Right cardiac atrium (tissue), 5 donors: ENCODE measurements at places on chromosomes 2 and 18.
A peak's percentile ranks its signal among the peaks of the same experiment; 100 is the strongest.

GRCh38 chr2:71008342-71008741 is 13.7 kb upstream of the TEX261 start:
- no peak for DNase-seq

DNA sequence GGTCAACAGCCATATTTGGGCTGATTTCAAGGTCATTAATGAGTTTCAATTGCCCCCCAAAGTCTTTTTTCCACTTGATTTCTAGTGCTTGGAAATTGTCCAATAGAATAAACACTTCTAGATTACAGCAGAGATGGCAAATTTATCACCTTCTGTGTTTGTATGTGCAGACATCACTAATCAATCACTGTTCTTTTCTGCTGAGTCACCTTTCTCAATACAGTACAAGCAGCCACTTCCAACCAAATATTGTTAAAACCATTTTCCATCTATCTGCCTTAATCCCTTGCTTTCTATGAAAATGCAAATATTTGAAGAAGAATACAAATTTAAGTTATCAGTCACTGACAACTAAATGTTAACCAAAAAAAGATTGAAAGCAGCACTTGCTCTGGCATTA is 40.2 kb upstream of the ZNF521 start:
- DNase-seq, result no peak

- no peak for DNase-seq
Observed at GRCh38 chr18:49247781-49248180, 212.7 kb downstream of the DYM start.

DNA sequence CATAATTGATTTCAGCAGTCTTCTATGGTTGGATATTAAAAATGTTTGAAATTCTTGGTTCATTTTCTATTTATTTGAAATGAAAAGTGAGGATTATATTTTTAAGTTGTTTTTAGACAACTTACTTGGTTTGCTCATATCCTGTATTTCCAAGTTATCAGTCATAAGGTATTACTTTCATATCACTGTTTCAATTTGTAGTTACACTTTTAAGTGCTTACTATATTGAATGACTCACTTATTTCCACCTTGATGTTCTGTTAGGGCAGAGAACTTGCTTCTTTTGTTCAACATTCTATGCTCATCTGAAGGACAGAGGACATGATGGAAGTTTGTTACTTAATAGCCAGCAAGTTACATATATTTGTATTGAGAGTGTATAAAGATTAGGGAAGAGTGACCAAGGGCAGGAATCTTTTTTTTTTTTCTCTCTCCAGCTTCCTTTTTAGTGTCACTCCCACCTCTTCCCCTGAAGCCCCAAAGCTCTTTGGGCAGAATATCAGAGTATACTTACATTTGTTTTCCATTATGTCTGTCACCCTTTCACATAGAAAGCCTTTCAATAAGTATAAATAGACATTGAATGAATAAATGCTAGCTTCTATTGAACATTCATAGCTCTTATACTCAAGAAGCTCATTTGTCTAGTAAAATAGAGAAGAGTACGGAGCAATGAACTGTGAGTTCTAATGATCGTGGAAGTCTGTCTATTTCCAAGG is 28.1 kb downstream of the PIK3C3 start:
- DNase-seq, result no peak

DNA sequence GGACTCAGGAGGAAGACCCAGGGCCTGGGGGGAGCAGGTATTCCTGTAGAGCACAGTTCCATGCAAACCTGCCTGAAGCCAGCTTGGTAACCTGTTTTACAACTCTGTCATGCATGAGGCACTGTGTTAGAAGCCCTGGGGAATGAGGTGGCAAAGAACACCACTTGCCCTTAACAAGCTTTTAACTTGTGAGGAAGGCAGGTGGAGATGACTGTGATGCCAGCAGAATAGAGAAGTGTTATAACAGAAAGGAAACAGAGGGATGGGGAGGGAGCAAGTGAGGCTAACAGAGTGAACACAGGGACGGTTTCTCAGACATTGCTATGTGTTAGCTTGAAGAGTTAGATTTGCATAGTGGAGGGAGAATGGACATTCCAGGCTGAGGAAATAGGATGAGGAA is 11.5 kb upstream of the IL1A start:
- no peak for DNase-seq

- DNase-seq, result peak; percentile 62
Observed at GRCh38 chr2:53490659-53491058, 276.9 kb upstream of the CHAC2 start.

DNA sequence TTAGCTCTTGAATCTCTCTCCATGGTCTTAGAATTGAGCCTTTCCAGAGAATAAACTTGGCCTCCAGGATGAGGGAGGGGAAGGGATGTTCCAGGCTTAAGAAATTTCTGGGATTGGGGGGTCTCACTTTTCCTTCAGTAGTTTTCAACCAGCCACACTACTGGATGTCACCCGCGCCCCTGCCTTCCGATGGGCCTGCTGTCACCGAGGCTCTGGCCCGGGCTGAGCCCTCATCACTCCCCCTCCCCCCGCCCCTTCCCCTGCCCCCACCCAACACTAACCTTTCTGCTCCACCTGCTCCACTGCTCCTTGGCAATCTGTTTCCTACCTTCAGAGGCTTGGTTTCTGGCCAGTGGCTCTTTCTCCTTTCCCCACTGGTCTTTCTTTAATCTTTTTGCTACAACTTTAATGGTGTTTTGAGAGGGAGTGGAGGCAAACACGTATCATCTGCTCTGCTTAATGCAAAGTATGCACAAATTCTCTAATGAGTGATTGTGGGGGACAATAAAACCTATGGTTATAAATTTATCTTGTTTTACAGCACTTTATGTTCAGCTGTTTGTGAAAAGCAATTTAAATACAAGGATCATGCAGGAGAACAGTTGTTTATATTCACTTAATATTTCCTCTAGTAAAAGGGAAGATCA is 155.1 kb downstream of the WDSUB1 start:
- no peak for DNase-seq

DNA sequence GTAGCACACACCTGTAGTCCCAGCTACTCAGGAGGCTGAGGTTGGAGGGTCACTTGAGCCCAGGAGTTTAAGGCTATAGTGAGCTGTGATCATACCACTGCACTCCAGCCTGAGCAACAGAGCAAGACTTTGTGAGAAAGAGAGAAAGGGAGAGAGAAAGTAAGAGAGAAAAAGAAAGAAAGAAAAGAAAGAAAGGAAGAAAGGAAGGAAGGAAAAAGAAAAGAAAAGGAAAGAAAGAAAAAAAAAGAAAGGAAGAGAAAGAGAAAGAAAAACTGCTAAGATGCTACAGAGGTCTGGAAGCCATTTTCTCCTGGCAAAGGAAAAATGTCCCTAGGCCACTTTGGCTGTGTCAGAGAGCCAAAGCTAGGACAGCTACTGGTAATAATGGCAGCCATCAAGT is 30.6 kb downstream of the DRC1 start:
- no peak for DNase-seq

GRCh38 chr2:40937284-40937683 is 485.4 kb upstream of the SLC8A1 start:
- DNase-seq, result no peak

- no peak for DNase-seq
Observed at GRCh38 chr2:223418604-223419199, 183.5 kb downstream of the SCG2 start.

- DNase-seq, result no peak
Observed at GRCh38 chr2:39736640-39737039, 42.4 kb downstream of the THUMPD2 start.

- no peak for DNase-seq
Observed at GRCh38 chr2:180324182-180324581, 317.1 kb upstream of the CWC22 start.

DNA sequence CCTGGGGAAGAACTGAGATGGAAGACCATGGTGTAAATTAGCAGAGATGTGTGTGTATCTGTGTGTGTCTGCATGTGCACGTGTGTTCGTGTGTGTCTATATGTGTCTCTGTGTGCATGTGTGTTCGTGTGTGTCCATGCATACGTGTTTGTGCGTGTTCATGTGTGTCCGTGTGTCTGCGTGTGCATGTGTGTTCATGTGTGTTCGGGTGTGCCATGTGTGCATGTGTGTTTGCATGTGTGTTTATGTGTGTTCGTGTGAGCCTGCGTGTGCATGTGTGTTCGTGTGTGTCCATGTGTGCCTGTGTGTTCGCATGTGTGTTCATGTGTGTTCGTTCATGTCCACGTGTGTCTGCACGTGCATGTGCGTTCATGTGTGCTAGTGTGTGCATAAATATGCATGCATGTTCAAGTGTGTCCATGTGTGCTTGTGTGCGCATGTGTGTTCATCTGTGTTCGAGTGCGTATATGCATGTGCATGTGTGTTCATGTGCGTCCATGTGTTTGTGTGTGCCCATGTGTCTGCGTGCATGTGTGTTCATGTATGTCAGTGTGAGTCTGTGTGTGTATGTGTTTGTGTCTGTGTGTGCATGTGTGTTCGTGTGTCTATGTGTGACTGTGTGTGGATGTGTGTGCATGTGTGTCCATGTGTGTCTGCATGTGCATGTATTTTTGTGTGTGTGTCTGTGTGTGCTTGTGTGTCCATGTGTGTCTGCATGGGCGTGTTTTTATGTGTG is 3.1 kb downstream of the NEU2 start:
- no peak for DNase-seq

GRCh38 chr2:30302566-30302965 is 71.2 kb downstream of the LBH start:
- no peak for DNase-seq

GRCh38 chr2:134402410-134402809 is 148.5 kb downstream of the MGAT5 start:
- DNase-seq, result peak; percentile 68

DNA sequence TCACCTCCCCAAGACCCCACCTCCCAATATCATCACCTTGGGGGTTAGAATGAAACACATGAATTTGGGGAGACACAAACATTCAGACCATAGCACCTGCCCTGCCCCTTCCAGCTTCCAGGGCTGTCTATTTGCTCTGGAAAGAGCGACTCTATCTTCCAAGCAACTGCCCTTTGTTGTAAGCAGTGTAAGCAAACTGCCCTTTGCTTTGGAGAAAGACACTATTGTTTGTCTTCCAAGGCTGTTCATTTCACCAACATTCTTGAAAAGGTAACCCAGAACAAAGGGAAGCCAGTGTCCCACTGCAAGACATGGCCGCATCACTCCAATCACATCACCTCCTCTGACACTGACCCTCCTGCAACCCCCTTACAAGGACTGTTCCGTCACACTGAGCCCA is 16.9 kb upstream of the SEH1L start:
- no peak for DNase-seq

- no peak for DNase-seq
Observed at GRCh38 chr18:24018299-24018886, 3.8 kb downstream of the TTC39C start.

DNA sequence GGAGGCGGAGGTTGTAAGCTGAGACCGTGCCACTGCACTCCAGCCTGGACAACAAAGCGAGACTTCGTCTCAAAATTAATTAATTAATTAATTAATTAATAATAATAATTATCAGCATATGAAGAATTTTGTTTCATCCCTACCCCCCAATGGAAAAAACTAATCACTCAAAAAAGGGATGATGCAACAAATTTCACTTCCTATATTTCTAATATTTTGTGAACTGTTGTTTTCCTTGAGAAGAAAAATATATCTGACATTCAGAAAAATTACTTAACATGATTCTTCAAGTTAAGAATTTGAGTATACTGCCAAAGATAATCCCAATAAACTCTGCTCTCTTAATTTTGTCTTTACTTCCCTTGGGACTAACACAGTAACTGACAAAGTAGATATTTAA is 28.1 kb downstream of the EXOC6B start:
- no peak for DNase-seq

DNA sequence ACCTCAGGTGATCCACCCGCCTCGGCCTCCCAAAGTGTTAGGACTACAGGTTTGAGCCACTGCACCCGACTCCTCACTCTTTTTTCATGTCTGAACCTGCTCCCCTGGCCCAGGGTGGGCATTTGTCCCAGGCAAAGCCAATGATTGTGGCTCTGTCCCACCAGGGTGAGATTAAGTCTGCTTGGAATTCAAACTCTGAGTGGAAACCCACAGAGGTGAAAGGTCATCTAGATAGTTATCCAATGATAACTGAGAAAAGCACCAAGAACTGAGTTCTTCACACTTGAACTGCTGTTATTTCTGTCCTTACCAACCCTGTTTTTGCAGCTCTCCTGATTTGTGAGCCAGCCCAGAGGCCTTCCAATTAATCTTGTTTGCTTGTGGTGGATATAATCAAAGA is 62.4 kb upstream of the ACVR1 start:
- no peak for DNase-seq

DNA sequence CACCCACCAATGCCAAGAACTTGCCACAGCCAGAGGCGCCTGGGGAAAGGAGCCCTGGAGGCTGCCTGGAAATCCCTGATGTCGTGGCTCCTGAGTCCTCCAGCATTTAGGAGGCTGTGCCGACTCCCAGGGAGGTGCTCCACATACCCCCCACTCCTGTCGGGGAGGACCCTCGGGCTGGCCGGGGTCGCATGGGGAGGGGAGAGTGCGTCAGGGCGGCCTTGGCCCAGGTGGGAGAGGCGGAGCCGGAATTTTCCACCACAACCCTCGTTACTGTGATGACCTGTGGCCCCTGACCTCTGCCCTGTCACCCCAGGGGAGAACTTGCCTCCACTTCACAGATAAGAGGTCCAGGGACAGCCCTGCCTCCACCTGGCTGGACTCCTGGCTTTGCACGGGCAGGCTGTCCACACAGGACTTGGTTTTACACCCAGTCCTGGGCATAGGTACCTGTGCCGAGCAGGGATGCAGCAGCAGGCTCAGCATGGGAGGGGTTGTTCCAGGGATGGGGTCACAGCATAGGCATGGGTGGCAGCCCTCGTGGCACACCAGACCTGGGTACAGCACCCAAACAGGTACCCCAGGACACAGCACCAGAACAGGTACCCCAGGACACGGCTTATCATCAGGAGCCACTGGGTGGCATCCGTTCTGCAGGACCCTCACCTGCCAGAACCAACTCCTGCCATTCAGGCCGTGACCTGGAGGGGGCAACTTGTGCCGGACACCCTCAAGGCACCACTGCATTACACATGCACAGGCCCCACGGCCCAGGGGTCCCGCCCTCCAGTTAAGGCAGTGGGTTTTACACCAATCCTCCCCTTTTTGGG is 12.3 kb upstream of the AGXT start:
- DNase-seq, result peak; percentile 46

GRCh38 chr2:234954551-234954992 is 2.8 kb downstream of the SH3BP4 start:
- no peak for DNase-seq

DNA sequence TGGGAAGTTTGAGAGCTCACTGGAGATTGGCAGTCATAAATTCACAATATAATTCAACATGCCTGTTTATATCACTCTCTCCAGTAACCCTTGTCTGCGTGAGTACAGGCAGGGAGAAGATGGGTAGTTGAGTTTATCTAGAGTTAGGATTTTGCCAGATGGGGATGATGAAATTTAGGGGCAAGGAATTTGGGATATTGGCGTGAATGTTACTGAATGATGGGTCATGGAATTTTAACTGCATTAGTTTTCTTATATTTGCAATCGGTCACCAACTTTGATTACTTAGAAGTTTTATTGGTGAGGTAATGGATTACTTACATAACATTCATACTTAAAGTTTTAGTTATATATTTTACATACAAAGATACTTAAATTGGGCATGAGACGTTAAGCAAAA is 35.1 kb downstream of the SANBR start:
- DNase-seq, result no peak

- peak; percentile 55 for DNase-seq
Observed at GRCh38 chr2:47173986-47174732, 19.1 kb upstream of the STPG4 start.

GRCh38 chr2:226030369-226030768 is 630.9 kb downstream of the NYAP2 start:
- no peak for DNase-seq
